COLO829 (cell line): ENCODE measurements at places on chromosomes 7 and 10.

DNA sequence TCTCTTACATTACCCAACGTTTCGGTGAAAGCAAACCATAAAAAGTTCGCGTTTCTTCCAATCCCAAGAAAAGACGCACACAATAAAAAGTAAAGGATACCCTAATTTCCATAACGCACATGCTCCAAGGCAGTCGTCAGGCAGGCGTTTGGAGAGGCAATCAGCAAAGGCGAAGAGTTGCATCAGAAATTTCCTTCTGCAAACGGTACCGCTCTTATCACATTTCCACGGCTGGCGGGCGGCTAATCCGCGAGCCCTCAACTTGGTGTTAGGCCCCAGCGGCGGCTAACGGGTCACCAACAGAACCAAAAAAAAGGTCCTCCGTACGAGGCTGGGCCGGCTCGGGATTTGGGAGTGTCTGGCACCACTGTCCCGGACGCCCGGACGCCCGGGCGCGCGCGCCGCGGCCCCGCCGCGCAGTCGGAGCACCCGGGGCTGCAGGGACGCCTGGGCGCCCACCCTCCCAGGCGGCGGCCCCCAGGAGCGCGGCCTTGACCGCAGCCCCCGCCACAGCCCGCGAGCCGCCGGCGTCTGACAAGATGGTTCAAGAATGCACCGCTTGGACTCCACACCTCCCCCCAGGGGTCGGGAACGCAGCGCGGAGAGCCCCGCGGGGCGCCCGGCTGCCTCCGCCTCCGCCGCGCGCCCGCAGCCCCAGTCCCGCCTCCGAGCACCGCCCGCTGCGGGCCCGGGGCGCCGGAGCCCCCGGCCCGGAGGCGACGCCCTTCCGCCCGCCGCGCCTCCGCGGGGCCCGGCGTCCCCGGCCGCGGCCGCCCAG lies 9.8 kb upstream of the GRB10 start:
- DNase-seq, result no peak

DNA sequence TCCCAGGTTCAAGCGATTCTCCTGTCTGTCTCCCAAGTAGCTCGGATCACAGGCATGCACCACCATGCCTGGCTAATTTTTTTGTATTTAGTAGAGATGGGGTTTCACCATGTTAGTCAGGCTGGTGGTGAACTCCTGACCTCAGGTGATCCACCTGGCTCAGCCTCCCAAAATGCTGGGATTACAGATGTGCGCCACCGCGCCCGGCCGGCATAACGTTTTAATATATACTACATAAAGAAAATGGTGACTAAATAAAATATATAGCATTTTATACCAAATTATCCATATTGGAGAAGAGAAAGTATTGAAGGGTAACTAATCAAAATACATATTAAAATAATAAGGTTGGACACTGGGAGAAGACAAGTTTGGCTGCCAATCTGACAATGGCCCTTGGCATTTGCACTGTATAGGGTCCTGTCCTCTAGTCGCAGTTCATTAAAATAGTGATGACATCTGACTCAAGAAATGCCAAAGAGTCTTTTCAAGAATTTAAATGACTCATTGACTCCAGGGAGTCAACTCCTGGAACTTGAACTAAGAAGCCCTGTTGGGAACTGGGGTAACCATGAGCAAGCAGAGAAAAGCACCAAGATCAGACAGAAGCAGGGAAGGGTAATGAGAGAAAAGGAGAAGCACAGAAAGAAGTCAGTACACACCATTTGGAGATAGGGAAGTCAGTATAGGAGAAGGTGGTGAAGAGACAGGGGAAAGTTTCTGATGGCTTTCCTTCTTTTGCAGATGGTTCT lies 91.1 kb downstream of the CH25H start:
- peak; percentile 33 for DNase-seq

DNA sequence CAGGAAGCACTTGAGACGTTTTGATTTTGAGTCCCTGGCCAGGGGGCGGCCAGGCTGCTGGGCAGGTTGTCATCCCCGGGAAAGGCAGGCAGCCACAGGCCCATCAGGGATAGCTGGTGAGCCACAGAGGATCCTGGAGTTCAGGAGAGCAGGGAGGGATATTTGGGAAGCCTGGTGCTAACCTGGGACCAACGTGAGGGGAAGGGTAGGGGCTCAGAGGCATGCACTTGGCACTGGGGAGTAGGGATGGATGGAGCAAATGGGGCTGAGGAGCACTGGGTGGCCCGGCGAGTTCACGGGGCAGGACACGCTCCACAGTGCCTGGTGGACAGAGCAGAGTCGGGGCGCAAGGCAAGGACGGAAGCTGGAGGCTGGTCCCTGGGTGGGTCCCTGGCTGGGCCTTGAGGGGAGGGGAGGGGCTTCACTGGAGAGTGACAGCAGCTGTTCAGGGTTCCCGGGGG lies 30.2 kb downstream of the LRRC27 start:
- no peak for DNase-seq

GRCh38 chr10:7107285-7107684 lies 303.5 kb downstream of the SFMBT2 start:
- DNase-seq, result no peak

- DNase-seq, result no peak
Measured at GRCh38 chr7:101081432-101081831, 3.8 kb upstream of the TRIM56 start.
